IPS DF 6.9 (cell line): ENCODE measurements at places on chromosomes 6 and 20.

DNA sequence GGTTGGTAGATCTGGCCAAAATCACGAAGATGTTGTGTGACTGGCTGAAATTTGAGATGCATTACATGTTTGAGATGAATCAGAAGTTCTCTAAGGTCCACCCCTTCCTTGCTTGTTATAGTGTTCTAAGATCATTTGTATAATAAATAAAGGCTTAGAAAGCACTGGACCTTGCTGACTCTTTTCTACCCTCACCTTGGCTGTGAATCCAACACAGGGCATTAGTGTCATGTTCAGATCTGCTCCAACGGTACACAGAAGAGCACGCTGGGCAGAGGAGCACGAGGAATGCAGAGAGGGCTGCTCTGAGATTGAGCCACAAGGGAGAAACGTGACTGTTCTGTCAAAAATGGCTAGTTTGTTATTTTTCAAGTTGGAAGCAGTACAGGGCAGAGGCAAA lies 169.5 kb upstream of the HDAC2 start:
- H3K36me3 ChIP-seq = no peaks in the 10 kb centered on the region
- H3K4me1 ChIP-seq = peaks cover under 1% of the 10 kb centered on the region
- no peak for DNase-seq

DNA sequence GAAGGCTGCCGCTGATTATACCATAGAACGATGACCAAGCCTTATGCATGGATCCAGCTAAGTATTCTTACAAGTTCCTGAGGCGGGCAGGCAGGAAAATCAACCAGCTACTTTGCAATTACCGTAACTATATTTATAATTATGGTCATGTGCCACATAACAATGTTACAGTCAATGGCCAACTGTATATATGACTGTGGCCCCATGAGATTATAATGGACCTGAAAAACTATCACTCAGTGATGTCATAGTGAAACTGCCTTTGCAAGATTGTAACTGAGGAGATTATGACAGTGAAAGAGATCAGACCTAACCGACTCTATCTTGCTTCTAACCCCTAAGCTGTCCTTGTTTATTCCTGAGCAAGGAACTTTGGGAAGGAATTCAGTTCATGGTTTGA lies 33.1 kb upstream of the FAM135A start:
- H3K27ac ChIP-seq = no peak overlapping the region
- no peaks in the 10 kb centered on the region for H3K4me1 ChIP-seq
- no peak overlapping the region for H3K4me3 ChIP-seq
- no peaks in the 10 kb centered on the region for H3K27me3 ChIP-seq
- DNase-seq = no peak

DNA sequence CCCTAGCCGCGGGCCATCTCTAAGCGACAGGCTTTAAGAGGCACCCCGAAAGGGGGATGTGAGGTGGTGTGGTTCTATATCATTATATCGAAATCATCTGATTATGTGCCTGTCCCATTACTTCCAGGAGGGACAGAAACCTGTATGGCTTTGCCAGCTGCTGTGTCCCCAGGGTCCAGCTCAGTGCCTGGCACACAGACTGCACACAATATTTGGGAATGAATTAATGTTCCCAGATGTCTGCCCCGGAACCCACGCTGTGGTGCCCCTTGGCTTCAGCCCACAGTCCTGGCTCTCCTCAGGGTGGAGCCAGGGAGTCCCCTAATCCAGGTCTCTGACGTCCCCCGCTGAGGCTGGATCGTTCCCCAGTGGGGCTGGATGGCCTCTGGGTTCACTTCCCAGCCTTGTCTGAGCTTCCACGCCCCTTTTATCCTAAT lies 8.9 kb upstream of the AHCY start:
- peaks cover 3% of the 10 kb centered on the region; the same call in 1 of the 2 replicates for H3K27me3 ChIP-seq
- H3K36me3 ChIP-seq = no peaks in the 10 kb centered on the region
- no peak for DNase-seq
- H3K27ac ChIP-seq = no peak overlapping the region
- H3K4me3 ChIP-seq = peak overlapping the region; percentile 13; the same call in 1 of the 2 replicates

- DNase-seq = no peak
- no peak overlapping the region for H3K27ac ChIP-seq
- H3K27me3 ChIP-seq = no peaks in the 10 kb centered on the region
- 0 out of 2 replicates have a peak, but pooled peaks cover 1% of the 10 kb centered on the region for H3K4me1 ChIP-seq
- H3K4me3 ChIP-seq = no peak overlapping the region
- H3K36me3 ChIP-seq = no peaks in the 10 kb centered on the region; the same call in 1 of the 2 replicates
Observed at GRCh38 chr6:160429620-160429895, 81.4 kb downstream of the SLC22A3 start.

DNA sequence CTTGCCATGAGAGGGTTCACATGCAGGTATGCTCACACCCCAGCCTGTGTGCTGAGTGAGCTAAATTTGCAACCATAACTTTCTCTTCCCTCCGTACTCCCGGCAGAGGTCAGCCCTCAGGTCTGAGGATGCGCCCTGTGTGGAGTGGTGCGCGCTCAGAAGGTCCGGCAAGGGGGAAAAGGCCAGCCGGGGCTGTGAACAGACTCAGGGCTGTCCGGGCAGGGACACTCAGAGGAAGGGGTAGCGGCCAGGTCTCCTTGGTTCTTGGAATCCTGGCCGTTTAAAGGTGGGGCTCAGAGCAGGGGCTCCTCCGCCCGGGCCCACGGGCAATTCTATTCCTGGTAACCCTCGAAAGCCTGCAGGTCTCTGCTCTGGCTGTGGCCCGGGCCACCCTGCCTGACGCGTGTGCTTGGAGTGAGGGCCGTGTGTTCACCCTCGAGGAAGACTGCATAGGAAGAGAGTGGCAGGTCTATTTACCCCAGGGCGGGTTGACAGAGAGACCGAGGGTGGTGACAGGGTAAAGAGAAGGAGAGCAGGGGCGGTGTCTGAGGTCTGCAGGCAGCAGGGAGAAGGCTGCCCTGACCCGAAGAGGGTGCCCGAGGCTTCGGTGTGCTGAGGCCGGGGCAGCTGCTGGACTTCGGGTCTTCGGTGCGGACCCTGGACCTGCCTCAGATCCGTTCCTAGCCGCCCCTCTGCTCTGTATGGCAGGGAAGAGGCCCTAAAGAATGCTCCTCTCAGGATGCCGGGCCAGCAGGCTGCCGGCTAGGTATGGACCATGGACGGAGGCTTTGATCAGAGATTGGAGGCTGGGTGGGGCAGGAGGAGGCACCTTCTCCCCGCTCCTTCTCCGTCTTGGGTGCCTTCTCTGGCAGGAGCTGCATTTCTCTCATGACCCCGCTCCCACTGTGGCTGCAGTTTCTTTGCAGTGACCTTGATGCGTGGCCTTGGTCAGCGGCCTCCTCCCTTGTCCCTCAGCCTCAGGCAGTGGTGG lies 131.1 kb upstream of the ARMC2 start:
- no peak for DNase-seq
- H3K36me3 ChIP-seq = no peaks in the 10 kb centered on the region
- no peak overlapping the region for H3K27ac ChIP-seq
- no peaks in the 10 kb centered on the region for H3K27me3 ChIP-seq
- no peak overlapping the region for H3K4me3 ChIP-seq

DNA sequence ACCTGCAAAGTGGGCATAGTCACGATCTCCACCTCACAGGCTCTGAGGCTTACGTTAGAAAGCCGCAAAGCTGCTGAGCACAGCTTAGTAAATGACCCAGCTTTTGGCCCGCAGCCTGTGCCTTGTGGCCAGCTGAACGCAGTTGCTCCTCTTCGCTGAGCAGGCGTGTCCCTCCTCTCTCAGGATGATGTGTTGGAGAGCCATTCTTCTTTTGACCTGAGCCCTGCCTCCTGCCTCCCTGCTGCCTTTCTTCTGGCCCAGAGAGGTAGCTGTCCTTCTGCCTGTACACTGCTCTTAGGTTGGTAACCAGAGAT lies 47.6 kb upstream of the MYL9 start:
- no peak overlapping the region for H3K4me3 ChIP-seq
- no peaks in the 10 kb centered on the region for H3K27me3 ChIP-seq
- H3K4me1 ChIP-seq = 0 out of 2 replicates have a peak, but pooled peaks cover 2% of the 10 kb centered on the region
- H3K36me3 ChIP-seq = peaks cover 11% of the 10 kb centered on the region; the same call in 1 of the 2 replicates
- no peak for DNase-seq
- no peak overlapping the region for H3K27ac ChIP-seq

GRCh38 chr20:23097636-23098580 lies 11.8 kb upstream of the CD93 start:
- no peaks in the 10 kb centered on the region for H3K36me3 ChIP-seq
- H3K27ac ChIP-seq = no peak overlapping the region
- no peak for DNase-seq
- H3K27me3 ChIP-seq = no peaks in the 10 kb centered on the region
- no peak overlapping the region for H3K4me3 ChIP-seq

DNA sequence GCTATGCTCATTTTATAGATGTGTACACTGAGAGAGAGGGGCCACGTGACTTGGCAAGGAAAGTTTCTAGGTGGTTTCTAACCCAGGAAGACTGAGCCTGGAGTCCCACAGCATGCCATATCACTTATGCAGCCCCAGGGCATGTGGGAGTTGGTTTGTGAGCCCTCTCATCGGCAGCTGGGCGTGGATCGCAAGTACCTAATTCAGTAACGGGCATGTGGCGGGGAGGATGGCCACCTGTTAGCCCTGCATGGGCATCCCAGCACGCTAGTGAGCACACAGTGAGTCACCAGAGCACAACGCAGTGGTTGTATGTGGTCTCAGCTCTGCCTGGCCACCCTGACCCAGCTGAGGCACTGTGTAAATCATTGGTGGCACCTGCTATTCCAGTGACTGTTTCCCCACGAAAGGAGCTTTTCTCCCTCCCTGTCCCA lies 88.3 kb downstream of the NINL start:
- no peak for DNase-seq
- no peak overlapping the region for H3K27ac ChIP-seq
- no peak overlapping the region for H3K4me3 ChIP-seq
- H3K4me1 ChIP-seq = no peaks in the 10 kb centered on the region

DNA sequence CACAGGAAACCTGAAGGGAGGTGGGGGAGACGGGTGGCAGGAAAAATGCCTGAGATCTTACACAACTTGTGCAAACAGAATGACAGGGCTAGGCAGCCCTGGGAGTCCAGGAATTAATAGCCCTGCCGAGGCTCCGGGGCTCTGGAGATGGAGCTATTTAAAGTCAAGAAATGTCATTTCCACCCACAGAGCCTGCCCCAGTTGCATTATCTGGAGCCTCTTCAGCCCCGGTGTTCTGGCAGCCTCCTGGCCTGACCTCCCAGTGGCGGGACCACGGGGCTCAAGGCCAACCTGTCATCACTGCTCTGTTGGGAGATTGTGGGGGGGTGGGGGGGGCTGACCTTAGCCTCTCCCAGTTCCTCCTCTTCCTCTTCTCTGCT lies 28.5 kb upstream of the SCUBE3 start:
- H3K27ac ChIP-seq = no peak overlapping the region
- H3K4me3 ChIP-seq = no peak overlapping the region
- peaks cover 6% of the 10 kb centered on the region; the same call in 1 of the 2 replicates for H3K4me1 ChIP-seq
- no peak for DNase-seq
- peaks cover 1% of the 10 kb centered on the region; the same call in 1 of the 2 replicates for H3K27me3 ChIP-seq

DNA sequence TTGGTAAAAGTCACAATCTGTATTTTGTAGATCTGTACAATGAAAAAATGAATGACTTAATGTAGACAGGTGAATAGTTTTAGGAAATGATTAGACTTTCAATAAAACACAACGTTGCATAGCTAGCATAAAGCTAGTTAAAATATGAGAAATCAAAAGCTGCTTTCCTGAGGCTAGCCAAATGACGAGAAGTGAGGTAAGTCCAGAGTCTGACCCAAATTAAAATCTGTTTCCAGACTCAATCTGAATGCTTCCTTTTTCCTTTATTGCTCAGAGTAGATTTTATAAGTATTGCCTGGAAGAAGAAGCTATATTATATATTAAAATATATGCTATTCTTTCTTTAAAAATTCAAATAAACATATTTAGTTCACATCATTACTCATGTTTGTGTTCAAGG lies 615.4 kb downstream of the CD109 start:
- H3K27ac ChIP-seq = no peak overlapping the region
- H3K27me3 ChIP-seq = no peaks in the 10 kb centered on the region
- DNase-seq = no peak
- no peak overlapping the region for H3K4me3 ChIP-seq
- H3K36me3 ChIP-seq = no peaks in the 10 kb centered on the region

GRCh38 chr20:35306931-35307517 lies 14.8 kb upstream of the FAM83C start:
- no peak overlapping the region for H3K4me3 ChIP-seq
- H3K36me3 ChIP-seq = no peaks in the 10 kb centered on the region
- no peaks in the 10 kb centered on the region for H3K27me3 ChIP-seq
- no peak overlapping the region for H3K27ac ChIP-seq
